ENCODE measurements at places on chromosomes 3 and 15. TPM values are rescaled to one million over a fixed set of nuclear protein-coding genes. Genes with fewer than 3 reads are reported as not detected.

The GRAMD1C gene
- total RNA-seq = 7.5 TPM

The GXYLT2 gene
- 13.6 TPM for total RNA-seq

The GCSAM gene
- total RNA-seq = not detected

The PLS1 gene
- 2.5 TPM for total RNA-seq

The NRROS gene
- total RNA-seq = 0.58 TPM

The RPUSD3 gene
- 28.0 TPM for total RNA-seq

The GOLGA8T gene
- 0.28 TPM for total RNA-seq

The CAMK1 gene
- total RNA-seq = 34.4 TPM

The SPRED1 gene
- 80.3 TPM for total RNA-seq

The BFSP2 gene
- total RNA-seq = not detected

The SNTN gene
- total RNA-seq = not detected

The SLC12A1 gene
- total RNA-seq = under 0.01 TPM

The CYP1A1 gene
- total RNA-seq = 0.19 TPM

The CCNB2 gene
- 5.1 TPM for total RNA-seq

The NDN gene
- 43.7 TPM for total RNA-seq

The TRH gene
- under 0.01 TPM for total RNA-seq

The RTP1 gene
- under 0.01 TPM for total RNA-seq

The FRMD4B gene
- 0.85 TPM for total RNA-seq

The CFAP100 gene
- not detected for total RNA-seq

The PFN2 gene
- total RNA-seq = 215 TPM

The CKMT1B gene
- not detected for total RNA-seq

The CYP8B1 gene
- total RNA-seq = not detected

The ACOX2 gene
- 10.2 TPM for total RNA-seq

The UTS2B gene
- total RNA-seq = 0.28 TPM

The CYP1A2 gene
- total RNA-seq = not detected

The AGBL1 gene
- total RNA-seq = not detected

The RETNLB gene
- total RNA-seq = not detected

The C3orf80 gene
- total RNA-seq = 0.58 TPM

The TRPC1 gene
- total RNA-seq = 48.8 TPM

The CPNE9 gene
- total RNA-seq = not detected

The ZNF662 gene
- total RNA-seq = 0.85 TPM

The PTPRG gene
- 18.6 TPM for total RNA-seq
